ENCODE measurements at places on chromosomes 7 and 10. TPM values are rescaled to one million over a fixed set of nuclear protein-coding genes. Genes with fewer than 3 reads are reported as not detected.

- H3K27me3 ChIP-seq, result peaks cover 2% of the 10 kb centered on the region
- no peak overlapping the region for H3K4me3 ChIP-seq
- no peaks in the 10 kb centered on the region for H3K36me3 ChIP-seq
- peaks cover 8% of the 10 kb centered on the region for H3K4me1 ChIP-seq
- no peak overlapping the region for H3K27ac ChIP-seq
These were observed 77.2 kb downstream of the TNS3 start for GRCh38 chr7:47504551-47505311.

DNA sequence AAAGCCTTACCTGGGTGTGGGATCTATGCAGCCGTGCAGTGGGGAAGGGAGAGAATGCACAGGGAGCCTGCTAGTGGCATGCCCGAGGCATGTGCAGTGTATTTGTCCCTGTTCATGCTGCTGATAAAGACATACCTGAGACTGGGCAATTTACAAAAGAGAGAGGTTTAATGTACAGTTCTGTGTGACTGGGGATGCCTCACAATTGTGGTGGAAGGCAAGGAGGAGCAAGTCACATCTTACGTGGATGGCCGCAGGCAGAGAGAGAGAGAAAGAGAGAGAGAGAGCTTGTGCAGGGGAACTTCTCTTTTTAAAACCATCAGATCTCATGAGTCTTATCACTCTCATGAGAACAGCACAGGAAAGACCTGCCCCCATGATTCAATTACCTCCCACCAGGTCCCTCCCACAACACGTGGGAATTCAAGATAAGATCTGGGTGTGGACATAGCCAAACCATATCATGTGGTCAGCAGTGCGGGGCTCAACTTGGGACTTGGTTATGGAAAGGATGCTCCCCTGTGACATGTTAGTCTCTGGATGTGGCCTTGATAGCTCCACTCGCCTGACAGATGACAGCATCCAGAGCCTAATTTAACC lies 128.9 kb downstream of the DOCK1 start:
- no peaks in the 10 kb centered on the region for H3K36me3 ChIP-seq
- H3K27me3 ChIP-seq, result no peaks in the 10 kb centered on the region
- no peak overlapping the region for H3K4me3 ChIP-seq
- DNase-seq, result no peak
- no peak overlapping the region for H3K27ac ChIP-seq
- H3K4me1 ChIP-seq, result no peaks in the 10 kb centered on the region

DNA sequence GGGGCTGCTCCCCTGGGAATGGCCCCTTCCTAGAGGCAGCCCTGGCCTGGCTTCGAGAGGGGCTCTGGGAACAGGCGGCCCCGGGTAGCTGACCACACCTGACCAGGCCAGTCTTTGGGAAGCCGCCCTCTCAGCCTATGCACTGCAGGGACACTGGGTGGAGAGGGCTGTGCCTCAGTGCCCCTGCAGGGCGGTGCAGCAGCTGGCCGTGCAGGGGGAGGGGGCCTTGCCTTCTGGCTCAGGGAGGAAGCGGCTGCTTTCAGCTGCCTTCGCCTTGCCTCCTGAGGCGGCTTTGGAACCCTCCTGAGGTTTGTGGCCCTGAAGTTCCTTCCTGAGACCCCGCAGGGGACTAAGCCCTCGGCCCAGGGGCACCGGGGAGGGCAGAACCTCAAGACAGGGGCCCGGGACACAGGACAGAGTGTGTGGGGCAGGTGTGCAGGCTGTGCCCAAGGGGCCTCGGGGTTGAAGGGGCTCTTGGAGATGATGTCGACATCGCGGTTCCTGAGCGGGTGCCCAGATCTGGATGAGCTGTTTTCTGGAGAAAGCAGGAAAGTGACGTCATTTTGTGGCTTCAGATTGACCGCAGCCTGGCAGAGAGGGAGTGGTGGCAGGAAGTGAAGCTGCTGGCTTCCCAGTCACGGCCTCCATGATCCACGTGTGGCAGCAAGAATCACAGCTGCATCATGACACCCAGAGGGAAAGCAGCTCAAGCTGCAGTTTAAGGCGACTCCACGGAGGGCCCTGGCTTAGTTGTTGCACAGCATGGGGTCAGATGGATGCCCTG lies 17.7 kb downstream of the ADAM8 start:
- no peak for DNase-seq
- H3K27me3 ChIP-seq, result no peaks in the 10 kb centered on the region
- H3K4me1 ChIP-seq, result peaks cover 30% of the 10 kb centered on the region

DNA sequence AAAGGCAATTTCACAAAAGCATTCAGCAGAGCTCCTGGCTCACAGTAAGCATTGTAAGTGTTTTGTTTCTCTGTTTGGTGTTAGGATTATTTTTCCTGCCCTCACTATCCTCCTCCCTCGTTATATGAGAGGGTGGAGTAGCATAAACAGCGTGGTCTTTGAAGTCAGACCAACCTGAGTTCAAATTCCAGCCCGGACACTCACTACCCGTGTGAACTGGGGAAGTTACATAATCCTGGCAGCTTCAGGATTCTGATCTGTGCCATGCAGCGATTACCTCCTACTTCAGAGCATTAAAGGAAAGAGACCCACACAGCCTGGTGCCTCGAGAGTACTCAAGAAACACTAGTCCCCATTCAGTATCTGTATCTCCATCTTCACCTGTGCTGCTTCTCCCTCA lies 386.5 kb downstream of the INHBA start:
- no peak for DNase-seq
- no peaks in the 10 kb centered on the region for H3K36me3 ChIP-seq
- no peaks in the 10 kb centered on the region for H3K4me1 ChIP-seq
- no peak overlapping the region for H3K27ac ChIP-seq
- no peak overlapping the region for H3K4me3 ChIP-seq
- H3K27me3 ChIP-seq, result no peaks in the 10 kb centered on the region

DNA sequence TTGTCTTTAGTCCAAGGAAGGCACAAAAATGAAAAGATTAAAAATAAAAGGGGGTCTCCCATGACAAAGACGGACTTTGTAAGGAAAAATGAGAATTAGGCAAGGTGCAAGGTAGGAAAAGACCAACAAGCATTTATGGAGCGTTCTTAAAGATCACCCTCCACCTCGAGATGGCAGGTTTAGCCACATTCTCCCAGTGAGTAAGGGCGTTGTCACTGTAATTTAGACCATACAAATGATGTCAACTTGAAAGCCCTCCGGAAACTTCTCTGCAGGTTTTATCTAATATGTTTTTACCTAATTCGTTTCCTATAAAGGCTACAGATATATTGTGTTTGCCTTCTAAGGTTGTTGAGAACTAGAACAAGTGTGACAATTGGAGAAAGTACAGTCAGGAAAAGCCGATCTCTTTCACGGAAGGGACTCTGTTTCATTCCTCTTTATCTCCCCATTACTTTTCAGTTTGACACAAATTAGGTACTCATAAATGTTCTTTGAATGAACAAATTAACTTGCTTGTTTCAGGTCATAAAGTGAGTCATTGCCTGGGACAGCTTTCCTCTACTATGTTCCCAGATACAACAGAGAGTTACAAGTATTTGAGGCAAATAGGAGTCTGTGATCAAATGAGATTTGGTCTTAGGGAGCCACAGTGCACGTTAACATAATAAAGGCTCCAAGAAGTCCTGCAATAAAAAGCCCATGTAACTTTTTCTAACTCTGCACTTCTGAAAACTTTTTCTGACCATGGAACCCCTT lies 102.6 kb upstream of the HABP2 start:
- H3K27ac ChIP-seq, result no peak overlapping the region
- no peak for DNase-seq
- no peak overlapping the region for H3K4me3 ChIP-seq
- H3K36me3 ChIP-seq, result no peaks in the 10 kb centered on the region
- H3K27me3 ChIP-seq, result no peaks in the 10 kb centered on the region

DNA sequence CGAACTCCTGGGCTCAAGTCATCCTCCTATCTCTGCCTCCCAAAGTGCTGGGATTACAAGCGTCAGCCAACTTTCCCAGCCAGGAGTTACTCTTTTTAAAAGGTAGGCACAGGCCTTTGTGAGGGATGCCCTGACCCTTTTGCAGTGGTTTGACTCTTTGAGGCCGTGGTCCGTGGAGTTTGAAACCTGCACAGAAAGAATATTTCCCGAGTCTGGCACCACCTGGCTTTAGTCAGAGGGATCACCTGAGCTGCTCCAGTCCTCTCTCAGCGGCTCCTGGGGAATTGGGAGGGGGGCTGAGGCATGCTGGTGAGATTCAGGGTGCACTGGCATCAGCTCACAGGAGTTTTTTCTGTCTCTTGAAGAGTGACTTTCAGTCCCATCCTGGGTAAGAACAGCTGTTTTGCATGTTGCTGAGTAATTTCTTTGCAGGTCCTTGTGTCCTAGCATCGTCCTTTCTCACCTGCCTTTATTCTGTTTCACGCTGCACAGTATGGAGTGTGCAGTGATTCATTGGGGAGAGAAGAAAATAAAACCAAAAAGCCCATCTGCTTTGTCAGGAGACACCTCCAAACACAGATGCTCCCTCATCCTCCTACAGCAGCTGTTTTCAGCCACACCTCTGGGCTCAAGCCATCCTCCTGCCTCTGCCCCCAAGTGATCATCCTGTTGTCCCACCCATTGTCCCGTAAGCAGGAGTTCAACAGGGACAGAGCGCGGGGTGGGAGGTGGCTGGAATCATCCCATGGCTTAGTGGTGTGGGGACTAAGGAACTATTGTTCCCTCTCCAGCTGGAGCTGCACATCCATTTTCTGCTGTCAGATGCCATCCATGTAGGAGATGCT lies 284.7 kb downstream of the CAMK1D start:
- DNase-seq, result no peak
- H3K27me3 ChIP-seq, result no peaks in the 10 kb centered on the region
- H3K4me1 ChIP-seq, result peaks cover 4% of the 10 kb centered on the region
- H3K4me3 ChIP-seq, result no peak overlapping the region

GRCh38 chr7:148058092-148058491 lies 532.5 kb upstream of the C7orf33 start:
- no peaks in the 10 kb centered on the region for H3K36me3 ChIP-seq
- H3K27ac ChIP-seq, result no peak overlapping the region
- H3K4me3 ChIP-seq, result no peak overlapping the region
- H3K4me1 ChIP-seq, result peaks cover 3% of the 10 kb centered on the region
- DNase-seq, result no peak

GRCh38 chr10:125605167-125605566 lies 77.8 kb downstream of the TEX36 start:
- no peaks in the 10 kb centered on the region for H3K27me3 ChIP-seq
- H3K4me1 ChIP-seq, result no peaks in the 10 kb centered on the region
- H3K4me3 ChIP-seq, result no peak overlapping the region

GRCh38 chr7:100095704-100096103 lies 5.5 kb downstream of the MCM7 start:
- no peak for DNase-seq
- H3K4me3 ChIP-seq, result no peak overlapping the region
- no peaks in the 10 kb centered on the region for H3K27me3 ChIP-seq
- H3K27ac ChIP-seq, result no peak overlapping the region
- H3K36me3 ChIP-seq, result peaks cover 57% of the 10 kb centered on the region

DNA sequence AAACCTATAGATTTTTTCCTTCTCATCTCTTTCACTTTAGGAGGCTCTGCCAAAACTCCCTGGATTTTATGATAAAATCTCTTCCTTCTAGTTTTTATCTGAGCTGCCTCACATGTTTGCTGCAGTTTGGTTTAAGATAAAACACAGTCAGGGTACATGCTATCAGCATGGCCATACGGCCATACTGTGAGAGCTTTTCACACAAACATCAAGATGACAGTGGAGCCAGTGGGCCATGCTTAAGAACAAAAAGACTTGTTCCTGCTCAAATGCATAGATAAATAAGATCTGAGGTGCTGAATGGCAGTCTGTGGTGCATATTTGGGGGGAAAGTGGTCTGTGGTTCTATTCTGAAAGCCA lies 91.0 kb downstream of the ELMO1 start:
- no peaks in the 10 kb centered on the region for H3K36me3 ChIP-seq
- no peak for DNase-seq
- H3K4me3 ChIP-seq, result no peak overlapping the region

- no peak overlapping the region for H3K27ac ChIP-seq
- peaks cover 6% of the 10 kb centered on the region for H3K4me1 ChIP-seq
- no peaks in the 10 kb centered on the region for H3K27me3 ChIP-seq
- no peak for DNase-seq
These were observed 28.7 kb downstream of the DGKI start for GRCh38 chr7:137818036-137818435.

Gene ITIH5
- 0.05 TPM for total RNA-seq

Gene PIP4K2A
- total RNA-seq, result 110 TPM

Gene GIMAP2
- total RNA-seq, result 29.8 TPM

Gene PIK3CG
- 8.0 TPM for total RNA-seq

Gene CALHM3
- total RNA-seq, result 0.16 TPM

Gene OPN1SW
- total RNA-seq, result not detected

Gene CTAGE8
- 0.67 TPM for total RNA-seq

All from GM12878 (cell line).